Camera-type eye (tissue), 1 donor: ENCODE measurements at places on chromosomes 2 and 18. TPM values are rescaled to one million over a fixed set of nuclear protein-coding genes. Genes with fewer than 3 reads are reported as not detected.

The CTNNA2 gene
- total RNA-seq = 53.4 TPM

The TUBA3E gene
- not detected for total RNA-seq

The TXNDC2 gene
- not detected for total RNA-seq

The DRC1 gene
- 1.3 TPM for total RNA-seq
